ENCODE measurements at places on chromosomes 6 and 20.
A peak's percentile ranks its signal among the peaks of the same experiment; 100 is the strongest.

GRCh38 chr20:10565191-10565921 is 108.4 kb downstream of the JAG1 start:
- DNase-seq = no peak

DNA sequence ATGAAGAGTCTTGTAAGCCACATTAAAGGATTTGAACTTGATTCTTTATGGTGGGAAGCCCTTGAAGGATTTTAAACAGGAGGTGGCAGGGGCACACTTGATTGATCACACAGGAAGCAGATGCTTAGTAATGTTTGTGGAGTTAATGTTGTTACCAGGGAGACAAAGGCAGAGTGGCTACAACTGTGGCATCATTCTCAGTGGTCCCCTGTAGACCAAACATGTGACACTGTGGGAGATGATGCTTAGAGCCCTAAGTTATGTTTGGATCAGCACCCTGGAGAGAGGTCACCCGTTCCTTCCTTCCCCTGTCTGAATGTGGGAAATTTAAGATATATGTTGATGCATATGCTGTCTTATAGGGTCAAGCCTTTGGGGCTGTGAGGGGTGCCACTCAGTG is 53.2 kb downstream of the EIF2S2 start:
- DNase-seq = no peak

GRCh38 chr20:16678779-16679178 is 51.0 kb upstream of the SNRPB2 start:
- DNase-seq = no peak

- DNase-seq = no peak
Measured at GRCh38 chr6:134419716-134420115, 101.8 kb upstream of the SGK1 start.

DNA sequence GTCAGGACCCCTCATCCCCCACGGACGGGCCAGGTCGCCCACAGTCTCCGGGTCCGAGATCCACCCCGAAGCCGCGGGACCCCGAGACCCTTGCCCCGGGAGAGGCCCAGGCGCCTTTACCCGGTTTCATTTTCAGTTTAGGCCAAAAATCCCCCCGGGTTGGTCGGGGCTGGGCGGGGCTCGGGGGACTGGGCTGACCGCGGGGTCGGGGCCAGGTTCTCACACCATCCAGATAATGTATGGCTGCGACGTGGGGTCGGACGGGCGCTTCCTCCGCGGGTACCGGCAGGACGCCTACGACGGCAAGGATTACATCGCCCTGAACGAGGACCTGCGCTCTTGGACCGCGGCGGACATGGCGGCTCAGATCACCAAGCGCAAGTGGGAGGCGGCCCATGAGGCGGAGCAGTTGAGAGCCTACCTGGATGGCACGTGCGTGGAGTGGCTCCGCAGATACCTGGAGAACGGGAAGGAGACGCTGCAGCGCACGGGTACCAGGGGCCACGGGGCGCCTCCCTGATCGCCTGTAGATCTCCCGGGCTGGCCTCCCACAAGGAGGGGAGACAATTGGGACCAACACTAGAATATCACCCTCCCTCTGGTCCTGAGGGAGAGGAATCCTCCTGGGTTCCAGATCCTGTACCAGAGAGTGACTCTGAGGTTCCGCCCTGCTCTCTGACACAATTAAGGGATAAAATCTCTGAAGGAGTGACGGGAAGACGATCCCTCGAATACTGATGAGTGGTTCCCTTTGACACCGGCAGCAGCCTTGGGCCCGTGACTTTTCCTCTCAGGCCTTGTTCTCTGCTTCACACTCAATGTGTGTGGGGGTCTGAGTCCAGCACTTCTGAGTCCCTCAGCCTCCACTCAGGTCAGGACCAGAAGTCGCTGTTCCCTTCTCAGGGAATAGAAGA is 978 bp downstream of the HLA-A start:
- no peak for DNase-seq

- no peak for DNase-seq
Measured at GRCh38 chr6:147173140-147173539, 31.1 kb upstream of the STXBP5 start.

GRCh38 chr6:75230484-75231325 is 12.9 kb downstream of the COX7A2 start:
- peak; percentile 9 for DNase-seq

GRCh38 chr6:3899970-3900439 is 50.8 kb downstream of the FAM50B start:
- DNase-seq = peak; percentile 62

- no peak for DNase-seq
Measured at GRCh38 chr6:52533491-52533890, 43.4 kb downstream of the TRAM2 start.

DNA sequence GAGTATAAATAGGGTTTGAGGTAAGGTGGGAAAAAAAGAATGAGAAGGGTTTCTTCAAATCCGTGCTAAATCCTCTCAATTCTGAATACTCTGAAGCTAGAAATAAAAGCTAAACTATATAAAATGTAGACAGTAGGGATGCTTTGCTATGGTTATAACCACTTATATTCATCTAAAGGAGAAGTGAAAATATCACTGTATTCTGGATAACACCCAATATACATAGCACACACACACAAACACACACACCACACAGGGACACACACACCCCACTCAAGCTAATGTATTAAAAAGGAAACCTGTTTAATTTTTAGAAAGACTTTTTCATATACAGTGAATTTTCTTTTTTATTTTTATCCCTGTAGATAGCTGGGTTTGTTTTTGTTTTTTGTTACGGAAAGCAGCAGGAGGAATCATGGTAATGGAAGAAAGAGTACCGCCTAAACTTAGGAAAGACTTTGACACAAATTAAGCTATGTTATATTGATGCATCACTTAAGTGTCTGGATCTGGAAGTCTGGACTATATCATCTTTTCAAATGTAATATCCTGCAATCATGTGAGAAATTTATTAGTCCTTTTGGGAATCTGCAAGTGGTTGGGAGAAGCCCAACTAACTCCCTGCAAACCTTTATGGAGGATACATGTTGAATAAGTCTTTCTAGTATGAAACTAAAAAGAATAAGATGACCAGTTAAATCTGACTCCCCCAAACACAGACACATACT is 68.4 kb upstream of the FABP7 start:
- no peak for DNase-seq

DNA sequence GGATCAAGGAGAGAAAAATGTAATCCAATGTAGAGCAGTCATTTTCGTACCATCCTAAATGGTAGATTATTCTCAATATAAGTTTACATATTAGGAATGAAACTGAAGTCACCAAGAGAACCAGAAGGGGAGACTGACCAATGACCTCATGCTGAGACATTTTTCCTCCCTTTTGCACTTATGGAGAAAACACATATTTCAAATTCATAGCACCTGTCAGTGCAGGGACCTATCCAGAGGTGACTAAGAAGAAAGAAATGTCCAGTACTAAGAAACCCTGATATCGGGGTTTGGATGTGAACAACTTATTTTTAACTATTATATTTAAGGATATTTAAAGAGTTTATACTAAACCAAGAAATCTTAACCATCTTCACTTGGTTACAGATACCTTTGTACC is 16.6 kb upstream of the LYRM2 start:
- no peak for DNase-seq

Data from keratinocyte (primary cell).